AG08396 (cell line): ENCODE measurements at places on chromosomes 2 and 18.

DNA sequence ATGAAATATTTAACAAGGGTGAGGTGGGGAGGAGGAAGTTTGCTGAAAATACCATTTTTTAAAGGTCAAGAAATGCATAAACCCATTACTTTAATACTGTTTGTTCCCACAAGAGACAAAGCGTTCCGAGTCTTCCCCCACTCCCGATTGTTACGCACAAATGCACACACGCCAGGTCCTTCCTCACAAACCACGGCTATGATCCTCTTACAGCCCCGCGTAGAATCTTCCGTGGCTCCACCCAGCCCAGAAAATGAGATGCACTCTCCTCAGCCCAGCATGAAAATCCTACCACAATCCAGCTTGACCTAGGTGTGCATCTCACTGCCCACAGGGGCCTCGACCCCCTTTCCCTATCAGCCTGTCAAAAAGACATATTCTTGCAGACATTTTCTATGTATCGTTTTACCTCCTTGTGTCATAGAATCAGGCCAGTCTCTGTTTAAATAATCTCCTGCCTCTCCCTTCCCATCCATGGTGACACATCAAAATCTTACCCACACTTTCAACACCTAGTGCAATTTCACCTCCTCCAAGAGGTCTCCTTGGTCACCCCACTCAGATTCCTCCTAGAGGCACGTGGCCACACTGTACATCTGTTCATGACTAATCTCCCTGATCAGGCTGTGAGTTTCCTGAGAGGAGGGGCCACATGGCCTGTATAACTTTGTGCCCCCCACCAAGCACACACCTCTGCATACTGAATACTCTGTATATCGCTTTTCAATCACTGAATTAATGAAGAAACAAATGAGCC, 491.0 kb upstream of the KLHL29 start:
- no peak for DNase-seq

GRCh38 chr2:162013514-162014475, 60.2 kb downstream of the DPP4 start:
- no peak for DNase-seq

DNA sequence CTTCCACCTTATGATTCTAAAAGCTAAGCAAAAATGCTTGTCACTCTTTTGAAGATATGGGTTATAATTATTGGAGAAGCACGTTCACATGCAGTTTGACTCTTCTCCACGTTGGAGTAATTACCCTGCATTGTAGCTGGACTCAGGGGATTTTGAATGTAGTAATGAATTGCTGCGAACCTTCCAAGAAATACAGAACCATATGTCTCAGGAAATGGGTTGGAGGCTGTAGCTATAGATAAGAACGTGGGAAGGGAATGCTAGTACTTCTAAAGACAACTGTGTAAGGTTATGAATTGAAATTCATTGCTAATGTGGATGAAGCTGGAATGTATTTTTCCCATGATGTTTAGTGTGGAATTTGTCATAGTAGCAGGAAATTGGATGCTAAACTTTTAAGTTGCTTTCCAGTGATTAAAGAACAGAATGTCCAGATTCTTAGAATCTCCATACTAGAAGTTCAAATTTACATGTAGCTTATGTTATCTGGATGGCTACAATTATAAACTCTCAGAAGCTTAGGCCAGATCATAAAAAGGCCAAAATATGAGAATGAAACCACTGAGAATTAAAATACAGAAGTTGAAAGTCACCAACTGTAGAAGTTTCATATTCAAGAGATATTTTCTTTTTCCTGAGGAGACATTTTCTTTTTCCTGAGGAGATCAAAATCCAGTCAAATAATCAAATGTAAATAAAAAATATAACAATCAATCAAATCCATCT, 27.3 kb upstream of the SPOPL start:
- DNase-seq: no peak

GRCh38 chr2:239129147-239129920, 271.5 kb downstream of the HDAC4 start:
- DNase-seq: no peak

- no peak for DNase-seq
These were observed 82.2 kb downstream of the LDLRAD4 start for GRCh38 chr18:13300796-13301195.

GRCh38 chr2:204234879-204235278, 298.3 kb downstream of the ICOS start:
- DNase-seq: peak; percentile 48

DNA sequence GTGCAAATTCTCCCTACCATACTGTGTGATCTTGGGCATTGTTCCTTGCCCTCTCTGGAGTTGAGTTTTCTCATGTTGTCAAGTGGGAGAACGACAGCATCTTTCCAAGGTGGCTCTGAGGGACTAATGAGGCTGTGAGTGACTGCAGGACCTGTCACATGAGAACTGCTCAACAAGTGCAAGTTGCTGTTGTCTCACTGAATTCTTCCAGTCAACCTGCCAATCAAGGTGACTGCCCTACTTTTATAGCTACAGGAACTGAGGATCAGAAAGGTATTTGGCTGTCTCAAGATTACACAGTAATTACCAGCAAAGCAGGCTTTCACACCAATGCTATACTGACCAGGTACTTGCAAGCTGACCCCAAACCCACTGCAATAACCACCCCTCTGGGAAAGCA, 137.6 kb downstream of the MTCL1 start:
- DNase-seq: no peak

DNA sequence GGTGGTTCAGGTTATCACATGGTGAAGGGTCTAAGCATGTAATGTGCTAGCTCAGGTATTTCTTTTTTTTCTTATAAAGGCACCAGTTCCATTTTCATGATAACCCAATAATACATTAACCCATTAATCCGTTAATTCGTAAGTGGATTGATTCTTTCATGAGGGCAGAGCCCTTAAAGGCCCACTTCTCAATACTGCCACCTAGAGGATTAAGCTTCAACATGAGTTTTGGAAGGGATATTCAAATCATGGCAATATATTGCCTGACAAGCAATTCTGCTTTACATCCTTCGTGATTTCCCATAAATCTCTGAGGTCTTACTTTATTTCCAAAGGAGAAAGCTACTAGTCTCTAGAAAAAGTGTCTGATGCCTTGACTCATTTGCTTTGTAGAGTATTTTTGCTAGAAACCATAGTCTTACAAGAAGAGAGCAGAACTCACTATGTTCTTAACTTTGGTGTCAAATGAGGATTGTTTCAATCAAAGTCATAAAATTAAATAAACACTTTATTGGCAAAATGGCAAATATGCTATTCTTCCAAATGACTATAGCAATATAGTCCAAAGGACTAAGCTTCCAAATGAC, 271.3 kb downstream of the KCNS3 start:
- peak; percentile 39 for DNase-seq

DNA sequence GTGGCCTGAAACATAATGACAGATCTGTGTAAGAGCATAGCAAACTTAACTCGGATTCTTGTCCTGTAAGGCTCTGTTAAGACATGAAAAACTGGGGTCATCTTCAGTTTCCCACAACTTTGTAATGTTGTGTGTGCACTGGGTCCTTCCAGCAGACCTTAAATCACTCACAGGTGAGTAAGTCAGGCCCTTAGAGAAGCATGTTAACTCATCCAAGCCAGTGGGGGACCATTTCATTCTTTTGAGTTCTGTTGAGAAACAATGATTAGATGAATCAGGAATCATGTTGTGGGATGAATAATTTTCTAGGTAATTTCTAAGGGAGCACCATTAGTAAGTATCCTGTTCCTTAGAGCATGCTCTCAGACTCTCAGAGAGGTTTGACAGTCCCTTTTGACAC, 167.1 kb downstream of the ESCO1 start:
- DNase-seq: no peak

- DNase-seq: peak; percentile 70
These were observed 56.7 kb upstream of the ACKR3 start for GRCh38 chr2:236512902-236513435.

- no peak for DNase-seq
These were observed 11.2 kb upstream of the CXXC1 start for GRCh38 chr18:50298443-50299284.

DNA sequence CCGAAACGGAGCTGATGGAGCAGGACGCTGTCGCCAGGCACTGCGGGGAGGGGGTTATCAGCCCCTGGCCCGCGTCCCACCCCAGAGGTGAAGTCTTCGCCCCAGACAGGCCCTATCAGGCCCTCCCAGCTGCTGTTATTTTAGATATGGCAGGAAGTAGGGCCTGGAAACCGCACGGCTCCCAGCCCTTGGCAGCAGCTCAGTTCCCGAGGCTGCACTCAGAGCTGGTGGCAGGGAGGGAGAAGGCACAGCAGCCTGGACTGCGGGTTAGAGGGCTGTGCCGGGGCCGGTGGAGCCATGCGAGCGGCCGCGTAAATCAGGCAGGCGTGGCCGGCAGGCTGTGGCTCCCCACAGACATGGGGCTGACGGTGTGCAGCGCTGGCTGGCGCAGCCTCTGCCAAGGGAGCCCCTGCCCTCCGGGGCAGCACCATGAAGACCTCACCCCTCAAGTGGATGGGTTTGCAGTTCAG, 111.4 kb downstream of the NFATC1 start:
- peak; percentile 76 for DNase-seq

DNA sequence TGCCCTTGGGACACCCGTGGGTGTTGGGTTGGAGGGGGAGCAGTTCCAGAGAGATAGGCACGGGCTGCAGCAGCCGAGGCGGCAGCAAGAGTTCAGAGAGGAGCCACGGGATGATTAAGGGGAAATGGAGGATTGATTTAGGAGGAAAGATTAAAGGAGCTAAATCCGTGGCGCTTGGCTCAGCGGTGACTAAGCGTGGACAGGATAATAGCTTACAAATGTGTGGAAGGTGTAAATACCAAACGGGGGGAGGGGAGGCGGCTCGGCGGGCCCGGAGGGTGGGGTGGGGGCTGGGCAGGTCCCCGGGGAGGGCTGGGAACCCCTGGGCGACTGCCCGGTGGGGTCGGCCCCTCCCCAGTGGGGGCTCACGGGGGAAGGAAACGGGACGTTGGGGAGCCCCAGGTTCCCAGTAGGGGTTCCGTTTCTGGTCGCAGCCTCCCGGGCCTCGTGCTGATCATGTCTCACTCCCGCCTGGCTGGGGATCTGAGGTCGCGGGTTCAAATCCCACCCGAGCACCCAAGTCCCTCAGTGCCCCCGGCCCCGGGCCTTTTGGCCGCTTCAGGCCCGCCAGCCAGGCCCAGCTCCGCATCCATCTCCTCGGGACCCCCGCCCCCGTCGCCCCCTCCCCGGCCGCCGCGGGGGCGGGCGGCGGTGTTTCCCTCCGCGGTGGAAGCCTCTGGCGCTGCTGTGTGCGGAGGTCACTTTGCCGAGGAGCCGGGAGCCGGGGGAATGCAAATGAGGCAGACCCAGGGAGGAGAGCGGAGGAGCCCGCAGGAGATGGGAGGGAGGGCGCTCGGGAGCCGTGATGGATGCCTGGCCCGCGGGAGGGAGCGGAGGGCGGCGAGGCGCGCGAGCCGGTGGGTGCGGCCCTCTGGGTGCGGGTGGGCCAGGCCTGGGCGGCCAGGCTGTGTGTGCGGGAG, 8.1 kb downstream of the ASIC4 start:
- DNase-seq: peak; percentile 77

DNA sequence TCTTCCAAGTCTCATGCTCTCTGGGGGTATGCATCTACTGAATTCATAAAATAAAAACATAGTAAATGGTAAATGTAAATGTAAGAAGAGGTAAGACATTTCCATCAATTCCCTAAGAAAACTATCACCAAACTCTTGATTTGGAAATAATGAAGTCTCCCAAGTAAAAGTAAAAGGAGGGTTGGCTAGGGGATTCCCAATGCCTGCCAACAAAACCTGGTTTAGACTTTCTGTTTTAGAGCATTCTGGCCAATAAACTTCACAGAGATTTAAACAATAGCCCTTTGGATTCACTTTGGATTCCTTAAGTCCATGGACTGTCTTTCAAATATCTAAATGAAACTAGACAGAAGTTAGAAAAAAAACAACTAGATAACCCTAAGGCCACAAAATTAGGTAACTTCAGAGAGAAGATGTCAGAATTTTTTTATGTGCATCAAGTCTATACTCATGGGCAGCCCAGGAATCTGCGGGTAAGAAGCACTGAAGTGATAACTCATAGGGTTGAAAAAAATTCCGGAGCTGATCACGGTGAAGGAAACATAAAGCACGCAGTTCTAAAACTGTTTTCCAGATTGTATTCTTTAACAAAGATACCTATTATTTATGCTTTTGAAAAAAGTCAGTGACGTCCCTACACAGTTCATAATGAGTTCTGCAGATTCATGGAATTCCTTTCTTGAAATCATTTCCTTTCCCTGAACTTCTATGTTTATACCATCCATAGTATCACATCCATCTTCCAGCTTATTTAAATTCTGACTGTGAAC, 263.6 kb downstream of the AFF3 start:
- DNase-seq: no peak

DNA sequence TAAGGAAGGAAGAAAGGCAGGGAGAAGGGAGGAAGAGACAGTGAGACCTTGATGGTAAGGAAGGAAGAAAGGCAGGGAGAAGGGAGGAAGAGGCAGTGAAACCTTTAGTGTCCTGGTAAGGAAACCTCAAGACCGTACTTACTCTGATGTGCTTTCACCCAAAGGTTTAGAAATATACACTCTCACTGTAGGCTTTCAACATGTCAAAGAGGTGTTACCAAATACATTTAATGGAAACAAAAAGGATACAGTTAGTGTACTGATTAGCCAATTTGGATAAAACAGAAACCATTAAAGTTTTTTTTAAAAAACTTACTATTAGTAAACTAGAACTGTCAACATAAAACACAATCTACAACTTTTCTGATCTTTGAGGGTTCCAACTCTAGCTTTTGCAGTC, 7.1 kb downstream of the FBXO15 start:
- DNase-seq: no peak

DNA sequence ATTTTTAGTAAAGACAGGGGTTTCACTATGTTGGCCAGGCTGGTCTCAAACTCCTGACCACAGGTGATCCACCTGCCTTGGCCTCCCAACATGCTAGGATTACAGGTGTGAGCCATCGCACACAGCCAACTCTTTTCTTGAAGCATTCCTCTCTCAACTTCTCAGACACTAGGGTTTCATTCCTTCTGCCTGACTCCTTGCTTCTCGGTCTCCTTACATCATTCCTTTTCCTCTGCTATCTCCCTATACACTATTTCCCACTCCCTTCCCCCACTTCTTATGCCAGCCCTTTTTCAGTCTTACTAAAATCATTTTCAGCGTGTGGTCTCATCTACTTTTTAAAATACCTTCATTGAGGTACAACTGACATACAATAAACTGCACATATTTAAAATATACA, 6.1 kb downstream of the SOS1 start:
- DNase-seq: peak; percentile 26

GRCh38 chr2:39913648-39914461, 134.8 kb upstream of the THUMPD2 start:
- peak; percentile 52 for DNase-seq

GRCh38 chr2:229530434-229530833, 183.9 kb downstream of the DNER start:
- no peak for DNase-seq

- no peak for DNase-seq
These were observed 396.8 kb upstream of the ID2 start for GRCh38 chr2:8285081-8285480.

GRCh38 chr2:230583581-230583980, 129.1 kb upstream of the CAB39 start:
- DNase-seq: no peak

GRCh38 chr18:13241083-13241892, 22.7 kb downstream of the LDLRAD4 start:
- DNase-seq: no peak

- no peak for DNase-seq
These were observed 16.6 kb downstream of the NPPC start for GRCh38 chr2:231909631-231910030.
